ENCODE measurements at places on chromosomes 13 and 19.

- DNase-seq, result no peak
Observed at GRCh38 chr13:30639671-30640070, 22.0 kb downstream of the USPL1 start.

- DNase-seq, result no peak
Observed at GRCh38 chr13:70297189-70297616, 189.0 kb upstream of the KLHL1 start.

DNA sequence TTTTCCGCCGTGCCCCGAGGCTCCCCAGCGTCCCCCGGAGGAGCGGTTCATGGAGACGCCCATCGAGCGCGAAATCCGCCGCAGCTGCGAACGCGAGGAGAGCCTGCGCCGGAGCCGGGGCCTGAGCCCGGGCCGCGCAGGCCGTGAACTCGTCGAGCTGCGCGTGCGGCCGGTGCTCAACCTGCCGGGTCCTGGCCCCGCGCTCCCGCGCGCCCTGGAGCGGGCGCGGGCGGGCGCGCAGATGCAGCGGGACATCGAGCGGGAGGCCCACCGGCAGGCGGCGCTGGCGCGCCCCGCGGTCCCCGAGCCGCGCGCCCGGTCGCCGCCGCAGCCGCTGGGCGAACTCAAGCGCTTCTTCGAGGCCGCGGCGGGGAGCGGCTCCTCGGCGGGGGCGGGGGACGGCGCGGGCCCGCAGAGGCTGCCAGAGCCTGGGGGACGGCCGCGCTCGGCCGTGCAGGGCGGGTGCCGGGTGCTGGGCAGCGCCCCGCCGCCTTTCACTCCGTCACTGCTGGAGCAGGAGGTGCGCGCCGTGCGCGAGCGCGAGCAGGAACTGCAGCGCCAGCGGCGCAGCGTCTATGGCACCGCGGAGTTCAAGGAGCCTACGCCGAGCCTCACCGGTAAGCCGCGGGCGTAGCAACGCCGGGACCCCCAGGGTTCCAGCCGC, 807 bp downstream of the MISP3 start:
- DNase-seq, result peak; percentile 87

- DNase-seq, result no peak
Observed at GRCh38 chr13:95444006-95444730, 108.4 kb upstream of the CLDN10 start.

- DNase-seq, result no peak
Observed at GRCh38 chr19:53652476-53652875, 20.7 kb downstream of the DPRX start.

GRCh38 chr19:275000-275399, 16.2 kb downstream of the PLPP2 start:
- no peak for DNase-seq

DNA sequence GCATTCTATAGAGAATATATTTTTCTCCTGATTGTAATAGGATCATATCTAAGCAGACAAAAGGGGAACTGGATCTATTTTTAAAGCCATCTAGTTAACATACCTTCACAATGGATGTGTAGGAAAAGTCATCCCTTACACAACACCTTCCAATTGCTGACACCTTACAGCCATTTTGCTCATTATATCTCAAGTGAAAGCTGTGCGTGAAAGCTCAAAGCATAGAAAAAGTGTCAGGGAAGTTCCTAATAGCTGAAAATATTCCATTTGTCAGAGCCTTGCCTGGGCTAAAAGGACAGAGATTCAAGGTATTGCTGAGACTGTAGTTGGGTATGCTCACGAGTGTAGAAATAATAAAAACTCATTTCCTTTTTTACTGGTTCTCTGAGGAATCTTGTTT, 340.6 kb upstream of the KLHL1 start:
- DNase-seq, result no peak

GRCh38 chr13:110937511-110938285, 22.8 kb upstream of the ANKRD10 start:
- no peak for DNase-seq

DNA sequence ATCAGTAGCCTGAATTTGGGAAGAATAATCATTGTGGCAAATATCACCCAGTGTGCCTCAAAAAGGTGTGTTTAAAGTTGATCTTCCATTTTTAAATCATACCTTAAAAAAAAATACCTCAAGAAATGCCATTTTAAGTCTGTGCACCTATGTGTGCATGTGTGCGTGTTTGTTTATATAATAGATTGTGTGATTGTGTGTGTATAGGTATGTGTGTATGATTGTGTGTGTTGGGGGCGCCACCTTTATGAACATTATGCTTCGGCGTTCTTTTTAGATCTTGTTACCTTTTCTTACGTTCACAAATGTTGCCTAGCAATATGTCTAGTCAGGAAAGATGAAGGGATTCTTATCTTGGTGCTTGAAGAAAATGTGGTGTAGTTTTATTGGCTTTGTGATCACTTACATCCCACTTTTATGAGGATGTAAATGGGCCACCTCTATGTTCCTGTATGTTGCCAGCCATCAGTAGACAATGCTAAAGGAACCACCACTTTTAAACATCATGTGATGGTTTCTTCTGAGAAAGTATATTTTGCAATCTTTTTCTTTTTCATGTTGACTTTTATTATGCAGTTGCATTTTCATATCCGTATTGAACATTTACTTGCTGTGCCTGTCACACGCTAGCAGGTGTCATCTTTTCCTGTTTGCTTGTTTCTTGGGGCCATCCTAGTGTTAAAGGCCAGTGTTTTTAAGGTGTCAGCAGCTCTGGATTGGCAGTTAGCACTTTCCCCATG, 2.2 kb upstream of the IRS2 start:
- no peak for DNase-seq

- DNase-seq, result no peak
Observed at GRCh38 chr13:20699715-20700114, 3.8 kb upstream of the IL17D start.

GRCh38 chr13:99078017-99078771, 100.3 kb upstream of the DOCK9 start:
- no peak for DNase-seq

DNA sequence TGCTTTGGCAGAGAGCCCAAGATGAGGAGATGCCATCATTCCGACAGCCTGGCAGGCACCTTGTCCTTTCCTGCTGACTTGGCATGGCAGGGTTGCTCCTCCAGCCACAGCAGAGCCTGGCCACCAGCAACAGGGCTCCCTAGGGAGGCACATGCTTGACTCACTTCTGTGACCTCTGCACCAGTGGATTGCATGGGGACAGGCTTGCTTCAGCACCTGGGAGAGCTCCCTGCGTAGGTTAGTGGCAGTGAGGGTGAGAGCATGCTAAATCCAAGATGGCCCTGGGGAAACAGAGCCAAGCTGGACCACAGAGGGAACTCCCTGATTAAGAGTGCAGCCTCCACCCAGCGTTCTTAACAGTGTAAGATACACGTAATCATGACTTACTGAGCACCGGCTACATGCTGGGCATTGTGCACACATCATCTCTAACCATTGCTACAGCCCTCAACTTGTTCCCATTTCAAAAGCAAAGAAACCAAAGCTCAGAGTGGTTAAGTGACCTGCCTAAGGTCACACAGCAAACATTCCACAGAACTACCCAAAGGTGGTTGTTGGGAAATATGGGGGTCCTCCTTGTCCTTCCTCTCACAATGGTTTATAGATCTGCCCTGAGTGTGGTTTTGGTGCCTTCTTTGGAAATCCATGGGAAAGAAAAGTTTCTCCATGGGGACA, 116.6 kb upstream of the UQCRFS1 start:
- DNase-seq, result no peak

DNA sequence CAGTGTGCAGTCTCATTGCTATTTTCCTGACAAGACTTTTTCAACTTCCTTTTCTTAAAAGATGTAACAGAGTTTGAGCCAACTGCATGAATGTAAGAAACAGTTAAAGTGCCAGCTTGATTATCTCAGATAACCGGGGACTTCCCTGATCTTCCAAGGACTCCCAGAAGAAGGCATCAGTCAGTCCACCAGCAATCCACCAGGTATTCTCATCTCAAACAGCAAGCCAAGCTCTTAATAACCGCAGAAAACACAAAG, 350.1 kb downstream of the LIG4 start:
- no peak for DNase-seq

DNA sequence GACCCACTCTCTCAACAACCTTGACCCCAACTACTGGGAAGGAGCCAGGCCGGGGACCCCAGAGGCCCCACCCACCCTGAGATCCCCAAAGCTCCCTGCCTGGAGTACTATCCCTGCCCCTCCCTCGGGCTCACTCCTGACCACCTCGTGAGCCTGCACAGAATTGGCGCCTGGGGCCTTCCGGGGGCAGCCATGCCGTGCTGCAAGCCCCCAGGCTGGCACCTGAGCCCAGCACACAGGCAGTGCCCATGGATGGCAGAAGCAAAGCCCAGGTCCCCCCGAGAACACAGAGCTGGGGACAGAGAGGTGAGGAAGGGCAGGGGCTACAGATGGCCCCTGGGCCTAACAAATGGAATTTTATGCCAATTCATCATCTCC, 13.9 kb downstream of the LSM4 start:
- no peak for DNase-seq

DNA sequence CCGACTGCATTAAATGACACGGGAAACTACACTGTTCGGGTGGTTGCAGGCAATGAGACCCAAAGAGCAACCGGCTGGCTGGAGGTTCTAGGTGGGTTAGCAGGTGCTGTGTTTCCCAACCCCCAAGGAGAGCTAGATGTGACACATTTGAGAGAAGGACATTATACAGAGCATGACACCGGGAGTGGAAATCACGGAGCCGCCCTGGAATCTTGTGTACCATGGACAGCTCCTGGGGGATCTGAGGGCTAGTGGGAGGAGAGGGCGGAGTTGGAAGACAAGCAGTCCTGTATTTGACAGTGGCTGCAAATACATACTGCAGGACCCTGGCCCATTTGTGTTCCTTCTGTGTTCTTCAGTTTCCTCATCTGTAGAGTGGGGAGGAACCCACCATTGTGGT, 2.3 kb downstream of the CEACAM18 start:
- DNase-seq, result no peak

- no peak for DNase-seq
Observed at GRCh38 chr13:100211016-100211710, 122.3 kb downstream of the PCCA start.

- peak; percentile 70 for DNase-seq
Observed at GRCh38 chr13:80177327-80177726, 163.6 kb downstream of the SPRY2 start.

- no peak for DNase-seq
Observed at GRCh38 chr19:56538761-56539263, at the start of gene ZFP28. TSS of gene ZFP28 (plus strand) at chr19:56538948. CDS start at chr19:56539019, 71 bp downstream.

- DNase-seq, result peak; percentile 73
Observed at GRCh38 chr13:20332361-20333096, 100.4 kb upstream of the GJB6 start.

DNA sequence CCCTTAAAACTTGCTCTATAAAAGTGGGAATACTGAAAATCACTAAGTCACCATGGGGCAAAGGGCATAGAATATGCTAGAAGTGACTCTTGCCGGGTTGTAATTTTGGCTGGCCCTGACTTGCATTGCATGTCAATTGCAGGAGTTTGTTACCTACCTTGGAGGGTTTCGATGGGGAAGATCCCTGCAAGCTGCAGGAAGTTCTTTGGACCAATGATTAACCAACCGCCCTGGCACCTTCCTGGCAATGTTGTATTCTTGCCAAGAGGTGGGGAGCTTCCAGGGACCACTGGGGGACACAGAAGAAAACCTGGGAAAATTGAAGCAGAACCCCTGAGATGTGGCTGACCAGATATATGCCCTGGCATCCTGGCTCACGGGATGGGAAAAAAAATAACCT, 235.8 kb downstream of the B3GLCT start:
- no peak for DNase-seq

DNA sequence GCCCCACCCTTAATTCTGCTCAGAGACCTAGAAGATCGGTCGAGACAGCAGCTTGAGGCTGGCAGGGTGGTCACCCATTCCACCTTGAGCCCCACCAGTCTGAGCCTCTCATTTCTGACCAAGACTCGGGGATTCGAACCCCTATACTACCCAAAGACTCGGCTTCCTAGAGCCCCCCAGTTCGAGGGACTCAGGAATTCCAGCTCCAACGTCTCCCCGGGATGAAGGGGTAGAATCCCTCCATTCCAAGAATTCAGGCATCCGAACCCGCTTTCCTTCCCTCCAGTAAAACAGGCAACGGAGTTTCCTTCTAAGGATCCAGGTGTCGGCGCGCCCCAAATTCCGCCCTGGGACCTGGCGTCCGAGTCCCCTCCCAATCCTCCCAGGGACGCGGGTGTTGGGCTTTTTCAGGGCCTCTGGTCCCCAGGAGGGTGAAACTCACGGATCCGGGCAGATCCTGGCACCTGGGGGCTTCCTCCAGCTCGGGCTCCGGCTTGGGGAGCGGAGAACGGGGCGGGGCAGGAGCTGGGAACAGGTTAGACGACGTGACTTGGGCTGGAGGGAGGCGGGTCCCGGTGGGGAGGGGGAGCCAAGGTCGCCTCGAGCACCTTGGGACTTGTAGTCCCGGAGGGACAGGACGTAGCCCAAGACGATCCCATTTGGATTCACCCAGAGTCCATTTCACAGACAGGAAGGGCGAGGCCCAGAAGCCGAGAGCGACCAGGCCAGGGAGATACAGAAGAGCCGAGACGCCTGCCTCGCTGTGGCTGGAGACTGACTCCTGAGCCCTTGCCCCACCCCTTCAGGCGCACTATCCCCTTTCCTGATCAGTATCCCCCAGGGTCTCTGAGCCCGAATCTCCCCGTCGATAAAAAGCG, at the start of gene PPP1R13L:
Gene PPP1R13L (minus strand): TSS at position 513 of the 878 bp plus-strand sequence. CDS start 6,751 bp downstream, outside the sequence.
- DNase-seq, result peak; percentile 98

DNA sequence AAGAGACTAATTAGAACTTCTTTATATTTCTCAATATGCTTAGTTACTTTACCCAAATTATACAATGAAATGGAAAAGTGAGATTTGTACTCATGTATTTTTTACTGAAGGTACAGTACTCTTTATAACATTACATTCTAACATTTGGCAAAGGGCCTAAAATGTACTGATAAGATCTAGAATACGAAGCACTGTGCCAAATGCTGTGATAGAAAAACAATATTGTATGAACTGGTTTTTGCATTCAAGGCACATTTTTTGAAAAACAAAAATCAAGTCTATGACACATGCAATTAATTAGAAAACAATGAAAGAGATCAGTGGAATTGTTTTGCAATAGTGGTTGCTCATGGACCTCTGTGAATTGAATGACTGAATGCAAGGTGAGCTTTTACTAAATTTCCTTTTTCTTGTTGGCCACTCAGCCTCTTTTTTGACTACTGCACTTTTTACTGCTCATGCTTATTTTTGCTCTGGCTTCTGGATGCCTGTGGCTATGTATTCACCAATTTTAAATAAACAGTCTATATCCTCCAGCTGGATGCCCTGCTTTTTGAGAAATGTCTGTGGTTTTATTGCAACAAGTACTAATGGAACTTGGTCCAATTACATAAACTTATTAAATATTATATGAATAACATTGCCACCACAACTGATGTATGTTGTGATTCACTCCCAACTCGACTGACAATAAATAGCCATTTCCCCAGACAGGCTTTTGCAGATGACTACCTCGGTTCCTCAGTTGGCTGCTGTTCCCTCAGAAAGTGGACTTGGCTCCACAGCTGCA, 41.4 kb upstream of the OBI1 start:
- DNase-seq, result peak; percentile 36

- no peak for DNase-seq
Observed at GRCh38 chr13:23203516-23203915, 22.7 kb downstream of the SGCG start.

- DNase-seq, result no peak
Observed at GRCh38 chr13:111117289-111117688, 2.2 kb downstream of the ARHGEF7 start.

Measured in epithelial cell of esophagus (primary cell).